Stimulated activated CD4-positive, alpha-beta T cell treated with anti-CD3 and anti-CD28 coated beads, Interleukin-15, amount 100 ng/mL, for 1 hour (primary cell): ENCODE measurements at places on chromosomes 12 and 14.

DNA sequence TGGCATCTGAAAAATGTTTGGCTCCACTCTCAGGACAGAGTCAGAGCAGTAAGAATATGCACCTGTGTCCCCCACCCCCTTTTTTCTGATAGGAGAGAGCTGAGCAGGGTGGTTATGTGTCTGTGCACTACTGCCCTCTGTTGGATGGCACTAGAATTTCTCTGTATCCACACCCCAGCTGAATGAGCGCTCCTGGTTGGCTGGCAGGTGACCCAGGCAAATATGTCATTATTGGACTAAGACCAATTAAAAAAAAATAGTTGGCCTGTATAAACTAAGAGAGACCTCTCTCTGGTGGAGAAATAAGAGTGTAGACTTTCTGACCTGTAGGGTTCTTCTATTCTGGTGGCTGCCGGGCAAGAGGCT is 107.0 kb downstream of the PTCSC3 start:
- DNase-seq: no peak

- DNase-seq: no peak
These were observed 5.9 kb upstream of the FOXN3 start for GRCh38 chr14:89422952-89423345.

DNA sequence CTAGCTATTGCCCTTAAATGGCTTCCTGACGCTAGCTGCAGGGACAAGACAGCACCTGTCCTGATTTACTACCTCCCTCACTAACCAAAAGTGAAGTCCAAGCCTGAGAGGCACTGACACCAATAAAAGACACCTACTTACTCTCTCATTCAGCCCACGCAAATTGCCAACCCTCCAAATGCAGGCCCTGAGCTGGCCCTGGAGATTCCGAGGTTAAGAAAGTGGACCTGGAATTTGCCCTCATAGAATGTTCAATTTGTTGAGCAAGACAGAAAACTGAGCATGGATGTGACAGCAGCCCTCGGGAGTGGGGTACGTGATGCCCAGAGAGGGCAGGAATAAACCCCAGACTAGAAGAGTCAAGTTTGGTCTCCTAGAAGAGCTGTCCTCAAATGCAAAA is 16.4 kb downstream of the SERPINA3 start:
- DNase-seq: no peak

DNA sequence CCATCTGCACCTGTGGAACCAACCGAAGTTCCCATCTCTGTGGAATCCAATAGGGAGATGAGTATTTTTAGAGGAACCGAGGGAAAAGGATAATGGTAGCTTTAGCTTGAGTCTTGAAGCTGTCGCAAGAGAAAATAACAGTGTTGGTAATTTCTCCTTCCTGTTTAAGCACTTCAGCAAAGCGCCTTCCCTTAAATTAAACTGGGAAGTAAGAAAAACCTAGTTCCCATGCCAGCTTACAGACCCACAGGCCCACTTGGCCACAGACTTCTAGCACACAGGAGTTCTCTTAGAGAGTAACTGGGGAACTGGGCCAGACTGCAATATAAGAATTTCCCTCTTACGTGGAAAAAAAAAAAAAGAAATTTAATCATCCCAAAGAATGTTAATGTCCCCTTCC is 223.8 kb downstream of the EFCAB11 start:
- no peak for DNase-seq

DNA sequence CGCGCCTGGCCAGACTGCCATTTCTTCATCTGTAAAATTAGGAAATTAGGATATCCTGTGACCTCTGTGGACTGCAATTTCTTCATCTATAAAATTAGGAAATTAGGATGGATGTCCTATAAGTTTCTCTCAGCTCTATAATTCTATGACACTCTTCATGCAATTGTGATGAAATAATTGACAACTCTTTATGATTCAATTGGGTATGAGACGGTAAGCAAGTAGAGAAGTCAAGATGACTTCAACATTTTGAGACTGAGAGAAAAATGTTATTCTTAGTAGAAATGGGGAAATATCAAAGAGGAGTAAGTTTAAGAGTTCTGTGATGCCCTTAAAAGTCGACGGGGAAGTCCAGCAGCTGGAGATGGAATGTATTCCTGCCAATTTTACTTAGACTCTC is 12.0 kb downstream of the KIAA0586 start:
- no peak for DNase-seq

- no peak for DNase-seq
These were observed 83.9 kb downstream of the RPAP3 start for GRCh38 chr12:47621960-47622359.

GRCh38 chr12:6201213-6201608 is 1.0 kb downstream of the CD9 start:
- no peak for DNase-seq

DNA sequence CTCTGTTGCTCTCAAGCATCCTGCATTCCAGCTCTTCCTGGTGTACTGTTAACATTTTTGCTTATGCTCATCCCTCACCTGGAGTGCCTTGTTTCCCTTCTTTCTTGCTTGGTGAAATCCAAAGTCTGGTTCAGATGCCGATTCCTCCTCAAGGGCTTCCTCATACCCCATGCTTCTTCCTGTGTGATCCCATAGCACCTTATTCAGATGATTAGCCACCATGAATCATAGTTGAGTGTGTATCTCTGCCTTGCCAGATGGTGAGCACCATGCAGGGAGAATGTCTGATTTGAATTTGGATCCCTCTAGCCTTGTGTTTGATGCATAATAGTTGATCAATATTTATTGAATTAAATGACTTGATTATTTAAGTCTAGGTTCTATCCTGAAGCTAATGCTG is 39.4 kb upstream of the ANO4 start:
- no peak for DNase-seq
